ENCODE measurements at places on chromosomes 16 and 17.

- no peak for DNase-seq
These were observed 151.3 kb downstream of the ZFHX3 start for GRCh38 chr16:72896485-72897118.

DNA sequence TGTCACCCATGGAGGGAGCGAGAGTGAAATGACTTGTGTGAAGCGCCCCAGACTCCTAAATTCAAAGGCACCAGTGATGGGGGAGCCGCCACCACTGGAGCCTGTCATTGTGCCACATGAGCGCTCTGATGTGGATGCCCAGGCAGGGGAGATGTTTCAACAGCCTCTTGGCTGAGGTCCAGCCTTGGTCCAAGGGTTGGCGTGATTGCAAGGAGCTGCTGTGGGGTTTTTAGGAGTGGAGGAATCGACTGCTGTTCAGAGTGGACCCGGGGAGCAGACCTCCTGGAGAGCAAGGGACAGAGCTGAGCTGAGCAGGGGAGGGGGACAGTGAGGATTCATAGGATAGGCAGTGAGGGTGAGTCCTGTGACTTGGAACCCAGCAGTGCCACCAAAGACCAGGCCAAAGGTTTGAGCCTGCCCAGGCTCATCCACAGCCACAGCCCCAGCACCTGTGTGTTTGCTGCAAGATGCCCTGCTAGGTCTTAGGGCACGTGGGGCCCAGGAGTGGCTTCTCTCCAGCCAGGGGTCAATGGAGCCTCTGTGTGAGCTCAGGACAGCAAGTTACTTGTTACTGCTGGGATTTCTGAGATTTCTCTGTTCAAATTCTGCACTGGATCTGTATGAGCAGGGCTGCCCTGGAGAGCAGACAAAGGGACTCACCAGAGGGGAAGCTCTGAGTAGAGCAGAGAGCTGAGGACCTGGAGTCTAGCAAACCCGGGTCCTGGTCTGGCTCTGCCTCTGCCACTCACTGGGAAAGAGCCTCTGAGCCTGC is 20.3 kb downstream of the RHBDL3 start:
- DNase-seq = no peak

GRCh38 chr17:7280519-7281073 is 922 bp upstream of the SLC2A4 start:
- DNase-seq = peak; percentile 82

DNA sequence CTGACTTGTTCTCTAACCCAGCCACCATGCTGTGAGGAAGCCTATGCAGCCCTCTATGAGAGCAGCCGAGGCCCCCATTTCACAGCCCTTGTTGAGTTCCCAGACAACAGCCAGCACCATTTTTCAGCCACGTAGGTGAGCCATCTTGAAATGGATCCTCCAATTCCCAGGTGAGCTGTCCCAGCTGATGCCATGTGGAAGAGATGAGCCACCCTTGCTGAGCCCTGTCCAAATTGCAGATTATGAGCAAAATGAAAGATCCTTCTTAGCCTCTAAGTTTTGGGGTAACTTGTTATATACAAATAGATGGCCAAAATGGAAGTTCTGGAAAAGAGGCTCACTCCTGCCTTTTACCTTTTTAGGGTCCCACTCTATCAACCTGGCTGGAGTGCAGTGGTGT is 25.7 kb upstream of the TIMP2 start:
- no peak for DNase-seq

GRCh38 chr16:30166202-30166902 is 17.1 kb upstream of the CORO1A start:
- DNase-seq = no peak

GRCh38 chr16:68179196-68179795 is 56.6 kb downstream of the ESRP2 start:
- no peak for DNase-seq

DNA sequence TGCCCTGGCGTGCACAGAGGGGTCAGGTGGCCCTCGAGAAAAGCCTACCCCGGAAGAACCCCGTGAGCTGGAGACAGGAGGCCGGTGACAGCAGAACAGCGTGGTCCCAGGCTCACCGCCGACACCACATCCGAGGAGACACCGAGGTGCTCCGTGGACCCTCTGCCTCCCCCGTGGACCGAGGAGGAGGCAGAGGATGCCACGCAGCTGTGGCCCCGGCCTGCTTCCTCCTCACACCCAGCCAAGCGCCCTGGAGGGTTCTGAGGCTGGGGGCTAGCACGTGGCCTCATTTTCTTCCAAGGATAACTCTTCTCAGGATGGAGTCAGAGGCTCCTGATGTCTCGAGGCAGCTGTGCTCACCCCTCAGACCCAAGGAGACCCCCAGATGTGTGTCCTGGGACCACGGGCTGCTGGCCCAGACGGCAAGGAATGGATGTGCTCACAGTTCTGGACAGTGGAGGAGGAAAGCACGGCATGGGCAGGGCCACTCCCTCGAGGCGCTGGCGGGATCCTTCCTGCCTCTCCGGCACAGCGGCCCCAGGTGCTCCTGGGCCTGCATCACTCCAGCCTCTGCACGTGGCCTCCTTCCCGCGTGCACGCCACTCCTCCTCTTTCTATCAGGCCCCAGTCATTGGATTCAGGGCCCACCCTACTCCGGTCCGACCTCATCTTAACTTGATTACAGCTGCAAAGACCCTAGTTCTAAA is 4.4 kb upstream of the PVALEF start:
- DNase-seq = no peak

Data from activated B cell treated with CpG ODN at 0.5 μM for 24 hours (primary cell).